ENCODE measurements at places on chromosomes 1 and 21.

DNA sequence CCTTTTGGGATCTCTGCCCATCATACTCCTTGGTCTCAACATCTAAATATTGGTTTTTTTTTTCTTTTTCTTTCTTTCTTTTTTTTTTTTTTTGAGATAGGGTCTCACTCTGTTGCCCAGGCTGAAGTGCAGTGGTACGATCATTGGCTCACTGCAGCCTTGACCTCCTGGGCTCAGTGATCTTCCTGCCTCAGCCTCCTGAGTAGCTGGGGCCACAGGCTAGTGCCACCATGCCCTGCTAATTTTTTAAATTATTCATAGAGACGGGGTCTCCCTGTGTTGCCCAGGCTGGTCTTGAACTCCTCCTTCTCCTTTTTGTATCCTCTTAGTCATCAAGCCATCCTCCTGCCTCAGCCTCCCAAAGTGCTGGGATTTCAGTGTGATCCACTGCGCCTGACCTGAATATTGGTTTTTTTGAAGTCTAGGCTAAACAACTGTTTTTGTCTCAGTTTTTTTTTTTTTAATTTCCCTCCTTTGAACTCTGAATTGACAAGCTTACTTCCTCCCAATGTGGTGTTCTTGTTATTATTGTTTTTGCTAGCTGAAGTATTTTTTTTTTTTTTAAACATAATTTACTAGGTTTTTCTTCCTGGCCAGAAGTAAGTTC is 30.9 kb downstream of the MAPKAPK2 start:
- no peak for DNase-seq
- no peak overlapping the region for H3K4me3 ChIP-seq
- no peaks in the 10 kb centered on the region for H3K36me3 ChIP-seq
- H3K27me3 ChIP-seq: no peaks in the 10 kb centered on the region
- H3K27ac ChIP-seq: peak overlapping the region; percentile 78

- H3K4me3 ChIP-seq: no peak overlapping the region
- no peak for DNase-seq
- H3K36me3 ChIP-seq: no peaks in the 10 kb centered on the region
- no peaks in the 10 kb centered on the region for H3K4me1 ChIP-seq
- no peak overlapping the region for H3K27ac ChIP-seq
- no peaks in the 10 kb centered on the region for H3K27me3 ChIP-seq
Observed at GRCh38 chr1:165279882-165280281, 76.6 kb downstream of the LMX1A start.

DNA sequence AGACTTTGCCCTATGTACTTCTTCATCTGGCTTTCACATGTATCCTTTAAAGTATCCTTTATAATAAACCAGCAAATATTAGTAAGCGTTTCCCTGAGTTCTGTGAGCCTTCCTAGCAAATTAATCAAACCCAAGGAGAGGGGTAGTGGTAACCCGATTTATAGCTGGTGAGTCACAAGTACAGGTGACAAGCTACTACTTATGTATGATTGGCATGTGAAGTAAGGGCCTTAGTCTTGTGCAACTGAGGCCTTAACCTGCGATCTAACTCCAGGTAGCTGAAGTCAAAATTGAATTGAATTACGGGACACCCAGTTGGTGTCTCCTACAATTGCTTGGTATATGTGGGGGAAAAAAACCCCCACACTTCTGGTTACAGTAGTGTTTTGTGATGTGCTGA is 26.0 kb downstream of the SLC16A1 start:
- H3K4me1 ChIP-seq: no peaks in the 10 kb centered on the region
- H3K36me3 ChIP-seq: no peaks in the 10 kb centered on the region
- no peak overlapping the region for H3K27ac ChIP-seq

DNA sequence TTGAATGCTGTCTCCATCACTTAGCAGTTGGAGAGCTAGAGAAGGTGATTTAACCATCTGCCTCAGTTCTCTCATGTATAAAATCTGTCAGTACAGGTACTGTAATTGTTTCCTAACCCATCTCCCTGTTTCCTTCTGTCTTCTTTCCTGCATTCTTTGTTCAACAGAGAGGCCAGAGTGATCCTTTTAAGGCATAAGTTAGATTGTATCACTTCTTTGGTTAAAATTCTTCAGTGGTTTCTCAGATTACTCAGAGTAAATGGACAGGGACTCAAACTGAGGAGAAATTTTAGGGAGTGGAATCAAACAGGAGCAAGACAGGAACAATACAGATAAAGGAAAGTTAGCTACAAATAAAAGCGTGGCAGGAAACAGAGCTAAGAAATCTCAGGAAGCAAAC is 45.2 kb upstream of the SSX2IP start:
- DNase-seq: no peak
- H3K36me3 ChIP-seq: no peaks in the 10 kb centered on the region
- no peaks in the 10 kb centered on the region for H3K4me1 ChIP-seq
- no peak overlapping the region for H3K27ac ChIP-seq
- H3K27me3 ChIP-seq: no peaks in the 10 kb centered on the region
- H3K4me3 ChIP-seq: no peak overlapping the region

DNA sequence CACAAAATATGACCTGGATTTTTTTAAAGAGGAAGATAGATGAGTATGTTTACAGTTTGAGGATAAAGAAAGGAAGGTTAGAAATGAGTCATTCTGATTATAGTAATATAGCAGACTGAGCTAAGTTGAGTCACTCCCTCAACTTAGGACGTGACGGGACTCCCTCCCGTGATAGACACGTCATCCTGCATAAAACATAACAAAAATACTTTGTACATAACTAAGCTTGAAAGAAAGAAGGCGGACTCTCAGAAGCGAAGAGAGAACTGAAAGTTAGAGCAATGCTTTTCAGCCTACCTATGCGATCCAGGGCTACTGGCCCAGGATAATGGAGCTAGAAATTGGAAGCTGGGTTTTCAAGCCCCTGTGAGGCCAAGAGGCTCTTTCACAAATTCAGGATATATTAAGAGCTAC is 53.0 kb upstream of the DESI2 start:
- H3K27ac ChIP-seq: peak overlapping the region; percentile 30
- peaks cover 8% of the 10 kb centered on the region for H3K27me3 ChIP-seq
- no peaks in the 10 kb centered on the region for H3K36me3 ChIP-seq
- peak; percentile 37 for DNase-seq

DNA sequence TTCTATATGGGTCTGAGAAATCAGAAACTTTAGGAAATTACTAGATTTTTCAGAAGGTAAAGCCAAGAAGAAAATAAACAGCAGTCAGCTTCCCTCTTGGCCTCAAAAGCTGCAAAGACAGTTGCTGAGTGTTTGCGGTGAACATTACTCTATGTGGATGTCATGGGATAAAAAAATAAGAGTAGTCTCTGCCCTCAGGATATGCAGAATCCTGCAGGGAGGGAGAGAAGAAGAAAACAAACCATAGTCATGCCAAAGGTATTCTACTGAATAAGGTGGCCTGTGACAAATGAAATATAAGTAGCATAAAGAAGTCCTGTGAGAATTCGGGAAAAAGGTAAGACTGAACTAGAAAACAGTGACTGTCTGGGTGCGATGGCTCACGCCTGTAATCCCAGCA is 19.0 kb downstream of the YARS1 start:
- DNase-seq: no peak
- no peaks in the 10 kb centered on the region for H3K4me1 ChIP-seq
- H3K36me3 ChIP-seq: peaks cover 93% of the 10 kb centered on the region
- H3K27me3 ChIP-seq: no peaks in the 10 kb centered on the region
- H3K4me3 ChIP-seq: no peak overlapping the region
- H3K27ac ChIP-seq: no peak overlapping the region

- DNase-seq: no peak
- H3K27ac ChIP-seq: no peak overlapping the region
- H3K27me3 ChIP-seq: no peaks in the 10 kb centered on the region
- H3K36me3 ChIP-seq: peaks cover 27% of the 10 kb centered on the region
- H3K4me3 ChIP-seq: no peak overlapping the region
Observed at GRCh38 chr21:46416551-46416950, 42.1 kb upstream of the DIP2A start.

- DNase-seq: no peak
- H3K4me1 ChIP-seq: peaks cover 57% of the 10 kb centered on the region
- no peaks in the 10 kb centered on the region for H3K36me3 ChIP-seq
- no peak overlapping the region for H3K4me3 ChIP-seq
Observed at GRCh38 chr1:21313886-21314721, 23.8 kb upstream of the ECE1 start.

DNA sequence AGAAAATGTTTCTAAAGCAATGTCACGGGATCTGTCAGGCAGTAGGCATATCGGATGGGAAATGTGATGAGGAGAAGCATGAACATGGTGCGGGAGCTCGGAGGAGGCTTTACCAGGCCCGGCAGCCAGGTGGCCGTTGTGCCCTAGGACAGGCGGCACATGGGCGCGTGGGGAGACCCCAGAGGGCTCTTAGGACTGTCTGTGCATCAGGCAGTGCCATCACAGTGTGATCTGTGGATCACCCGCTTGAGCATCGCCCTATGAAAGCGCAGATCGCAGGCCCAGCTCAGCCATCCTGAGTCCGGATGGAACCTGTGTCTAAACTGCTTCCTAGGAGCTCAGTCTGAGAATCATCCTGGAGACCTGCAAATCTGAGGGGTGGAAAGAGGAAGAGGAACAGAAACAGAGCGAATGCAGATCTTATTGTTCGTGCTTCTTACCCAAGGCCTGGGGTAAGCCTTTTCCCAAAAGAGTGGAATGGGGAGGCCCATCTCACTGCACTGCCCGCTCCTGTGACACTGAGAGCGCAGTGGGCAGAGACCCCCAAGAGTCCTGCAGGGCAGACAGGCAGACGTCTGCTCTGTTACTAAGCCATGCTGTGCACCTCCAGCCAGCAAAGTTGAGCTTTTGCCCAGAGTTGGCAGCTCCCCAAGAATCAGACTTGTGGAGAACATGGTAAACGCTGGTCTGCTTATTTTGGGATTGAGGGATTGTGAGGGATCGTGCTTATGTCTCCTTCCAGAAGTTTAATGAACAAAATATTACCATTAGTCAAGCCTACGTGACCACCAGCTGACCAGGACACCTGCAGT is 251.0 kb downstream of the RHOU start:
- peaks cover 44% of the 10 kb centered on the region for H3K4me1 ChIP-seq
- H3K27ac ChIP-seq: peak overlapping the region; percentile 44
- H3K36me3 ChIP-seq: no peaks in the 10 kb centered on the region
- no peak overlapping the region for H3K4me3 ChIP-seq
- DNase-seq: peak; percentile 72

- H3K27me3 ChIP-seq: no peaks in the 10 kb centered on the region
- H3K27ac ChIP-seq: peak overlapping the region; percentile 57
- no peak overlapping the region for H3K4me3 ChIP-seq
- peaks cover 43% of the 10 kb centered on the region for H3K36me3 ChIP-seq
- peaks cover 54% of the 10 kb centered on the region for H3K4me1 ChIP-seq
- DNase-seq: peak; percentile 95
Observed at GRCh38 chr1:36285443-36286101, 20.6 kb upstream of the SH3D21 start.

DNA sequence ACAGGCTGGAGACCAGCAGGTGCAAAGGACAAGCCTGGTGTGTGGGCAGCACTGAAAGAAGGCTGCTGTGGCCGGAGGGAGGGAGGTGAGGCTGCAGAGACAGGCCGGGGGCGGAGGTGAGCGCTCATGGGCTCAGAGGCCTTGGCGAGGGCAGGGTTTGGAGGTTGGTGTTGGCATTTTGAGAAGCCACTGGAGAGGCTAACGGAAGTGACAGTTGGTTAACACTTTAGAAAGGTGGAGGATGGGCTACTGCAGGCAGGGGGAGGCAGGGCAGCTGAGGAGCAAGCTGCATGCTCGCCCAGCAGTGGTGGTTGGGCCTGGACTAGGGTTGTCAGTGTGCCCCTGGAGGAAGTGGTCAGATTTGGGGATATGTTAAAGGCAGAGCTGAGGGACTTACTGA is 37.5 kb downstream of the QSOX1 start:
- no peak for DNase-seq
- H3K4me3 ChIP-seq: no peak overlapping the region
- peaks cover 21% of the 10 kb centered on the region for H3K4me1 ChIP-seq

DNA sequence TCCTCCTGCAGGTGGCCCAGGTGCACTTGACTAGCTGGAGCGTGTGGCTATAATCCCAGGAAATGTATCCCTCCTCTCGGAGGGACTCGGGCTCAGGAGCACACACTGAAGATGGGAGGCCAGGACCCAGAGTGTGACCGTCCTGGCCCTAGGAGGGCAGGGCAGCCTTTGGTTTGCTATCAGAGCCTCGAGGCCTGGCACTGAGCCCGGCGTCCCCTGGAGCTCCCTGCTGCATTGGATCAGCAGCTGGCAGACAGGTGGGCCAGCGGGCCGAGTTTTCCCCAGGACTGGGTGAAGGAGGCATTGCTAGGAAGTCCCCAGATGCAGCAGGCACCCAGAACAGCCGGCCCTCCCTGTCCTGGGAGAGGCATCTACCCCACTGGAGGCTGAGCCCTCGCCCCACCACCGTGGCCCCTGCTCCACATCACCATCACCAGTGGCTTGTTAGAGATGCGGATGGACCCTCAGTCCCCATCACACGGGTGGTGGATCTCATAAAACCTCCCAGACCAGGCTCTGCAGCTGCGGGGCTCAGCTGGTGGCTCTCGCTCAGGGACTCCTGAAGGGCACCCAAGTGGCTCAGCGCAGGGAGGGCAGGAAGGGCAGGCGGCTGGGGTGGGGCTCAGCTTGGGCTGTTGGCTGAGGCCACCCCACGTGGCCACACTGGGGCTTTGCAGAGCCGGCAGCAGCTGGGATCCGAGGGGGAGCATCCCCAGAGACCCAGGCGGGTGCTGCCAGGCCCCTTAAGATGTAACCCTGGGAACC is 32.7 kb upstream of the POFUT2 start:
- DNase-seq: no peak
- H3K27me3 ChIP-seq: no peaks in the 10 kb centered on the region
- no peaks in the 10 kb centered on the region for H3K36me3 ChIP-seq

DNA sequence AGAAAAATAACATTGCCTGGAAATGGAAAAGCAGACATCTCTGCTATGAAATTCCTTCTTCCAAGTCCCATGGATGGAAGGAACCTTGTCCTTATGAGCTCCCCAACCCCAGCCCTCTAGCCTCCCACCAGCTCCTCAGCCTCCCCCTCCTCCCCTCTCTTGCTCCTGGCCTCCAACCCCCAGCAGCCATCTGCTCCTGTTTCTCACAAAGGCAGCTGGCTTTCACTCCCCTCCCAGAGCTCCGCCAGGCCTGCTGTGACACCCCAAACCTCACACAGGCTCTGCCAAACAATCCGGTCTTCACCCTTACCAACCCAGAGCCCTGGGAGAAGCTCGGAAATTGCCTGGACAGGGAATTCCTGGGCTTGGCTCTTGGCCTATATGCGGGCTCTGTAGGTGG is 69.2 kb downstream of the KLHDC7A start:
- no peak overlapping the region for H3K4me3 ChIP-seq
- no peak for DNase-seq
- H3K27ac ChIP-seq: no peak overlapping the region
- no peaks in the 10 kb centered on the region for H3K36me3 ChIP-seq
- H3K27me3 ChIP-seq: peaks cover 81% of the 10 kb centered on the region

- no peaks in the 10 kb centered on the region for H3K27me3 ChIP-seq
- H3K4me1 ChIP-seq: no peaks in the 10 kb centered on the region
- H3K27ac ChIP-seq: no peak overlapping the region
Observed at GRCh38 chr1:236751935-236752334, 43.2 kb upstream of the MTR start.

Data from stomach (tissue), 19 donors.